ENCODE measurements at places on chromosomes 4 and X. TPM values are rescaled to one million over a fixed set of nuclear protein-coding genes. Genes with fewer than 3 reads are reported as not detected.

PFKFB1 gene
- total RNA-seq, result 0.63 TPM

PRDM5 gene
- 0.48 TPM for total RNA-seq

CSAG1 gene
- not detected for total RNA-seq

PABPC5 gene
- not detected for total RNA-seq

MND1 gene
- total RNA-seq, result 25.1 TPM

DMRTC1B gene
- not detected for total RNA-seq

PGM2 gene
- total RNA-seq, result 71.6 TPM

GPM6B gene
- not detected for total RNA-seq

RCHY1 gene
- 28.4 TPM for total RNA-seq

USP17L10 gene
- total RNA-seq, result not detected

TAF7L gene
- not detected for total RNA-seq
